ENCODE measurements at places on chromosomes 12 and 14.
A peak's percentile ranks its signal among the peaks of the same experiment; 100 is the strongest.

DNA sequence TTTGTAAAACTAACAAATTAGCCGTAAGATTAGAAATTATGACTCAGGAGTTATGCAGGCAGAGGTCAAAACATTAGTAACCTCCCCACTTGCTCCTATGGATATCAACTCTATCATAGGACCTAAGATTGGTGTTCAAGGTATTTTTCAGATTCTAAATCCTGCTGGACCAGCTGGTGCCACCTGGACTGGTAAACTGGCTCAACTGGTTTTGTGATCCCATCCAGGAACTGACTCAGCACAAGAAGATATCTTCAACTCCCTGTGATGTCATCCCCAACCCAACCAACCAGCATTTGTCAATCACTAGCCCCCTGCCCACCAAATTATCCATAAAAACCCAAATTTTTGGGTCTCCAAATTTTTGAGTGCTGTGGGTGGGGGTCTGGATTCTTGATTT lies 98.1 kb upstream of the OR4E1 start:
- no peak for DNase-seq

GRCh38 chr12:89183985-89184435 lies 168.3 kb downstream of the DUSP6 start:
- peak; percentile 72 for DNase-seq

DNA sequence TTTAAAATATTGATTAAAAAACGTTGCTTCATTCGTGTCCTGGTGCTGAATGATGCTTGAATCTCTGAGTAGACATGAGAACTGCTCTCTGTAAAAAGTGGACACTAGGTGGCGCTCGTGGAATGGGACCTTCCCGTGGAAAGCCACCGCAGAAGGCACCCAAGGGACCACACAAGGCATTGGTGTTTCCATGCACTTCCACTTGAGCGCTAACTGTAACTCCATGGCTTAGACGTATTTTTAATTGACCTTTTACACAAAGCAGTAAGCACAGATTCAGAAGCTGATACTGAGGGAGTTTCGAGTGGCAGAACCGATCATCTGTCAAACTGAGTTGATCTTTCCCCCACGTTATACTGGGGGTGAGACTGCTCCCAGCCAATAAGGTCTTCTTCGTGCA lies 135.3 kb downstream of the PRKCH start:
- peak; percentile 73 for DNase-seq

GRCh38 chr14:31137214-31137889 lies 70.2 kb downstream of the HECTD1 start:
- DNase-seq, result no peak

DNA sequence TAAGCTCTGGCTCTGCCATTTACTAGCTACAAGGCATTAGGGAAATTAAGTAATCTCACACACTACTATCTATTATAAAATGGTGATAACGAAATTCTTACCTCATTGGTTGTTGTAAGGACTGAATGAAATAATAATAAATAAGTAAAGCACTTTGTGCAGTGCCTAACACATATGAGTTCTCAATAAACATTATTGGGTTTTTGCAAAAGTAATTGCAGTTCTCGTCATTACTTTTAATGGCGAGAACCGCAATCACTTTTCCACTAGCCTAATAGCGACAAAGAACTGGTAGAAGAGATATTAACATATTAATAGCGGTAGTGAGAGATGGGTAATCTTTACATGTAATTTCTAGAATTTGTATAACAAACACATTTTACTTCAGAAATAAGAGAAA lies 9.2 kb downstream of the KRT77 start:
- no peak for DNase-seq

DNA sequence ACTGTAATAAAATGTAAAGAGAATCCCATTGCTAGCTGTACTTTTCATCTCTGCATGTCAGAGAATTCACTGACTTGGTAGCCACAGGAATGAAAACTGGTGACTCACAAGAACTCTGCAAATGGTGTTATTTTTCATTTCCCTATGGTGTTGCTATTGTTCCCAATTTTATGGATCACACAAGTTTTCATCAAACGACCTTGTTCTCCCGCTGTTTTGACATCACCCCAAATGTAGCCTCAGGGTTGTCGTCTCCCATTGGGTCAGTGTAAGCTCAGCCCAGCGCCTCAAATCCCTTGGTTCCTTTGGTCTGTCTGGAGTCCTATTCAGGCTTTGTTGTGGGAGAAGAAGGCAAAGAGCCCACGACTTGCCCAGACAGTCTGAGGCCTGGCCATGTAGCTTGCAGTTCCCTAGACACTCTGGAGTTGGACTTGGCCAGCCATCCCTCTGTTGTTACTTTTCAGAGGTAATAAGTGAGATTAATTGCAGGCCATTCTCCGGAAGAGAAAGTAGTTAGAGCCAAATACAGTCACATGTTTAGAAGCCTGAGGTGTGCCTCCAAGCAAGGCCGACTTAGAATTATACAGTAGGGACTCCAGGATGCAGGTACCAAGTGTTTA lies 159.2 kb downstream of the TGFB3 start:
- peak; percentile 85 for DNase-seq

DNA sequence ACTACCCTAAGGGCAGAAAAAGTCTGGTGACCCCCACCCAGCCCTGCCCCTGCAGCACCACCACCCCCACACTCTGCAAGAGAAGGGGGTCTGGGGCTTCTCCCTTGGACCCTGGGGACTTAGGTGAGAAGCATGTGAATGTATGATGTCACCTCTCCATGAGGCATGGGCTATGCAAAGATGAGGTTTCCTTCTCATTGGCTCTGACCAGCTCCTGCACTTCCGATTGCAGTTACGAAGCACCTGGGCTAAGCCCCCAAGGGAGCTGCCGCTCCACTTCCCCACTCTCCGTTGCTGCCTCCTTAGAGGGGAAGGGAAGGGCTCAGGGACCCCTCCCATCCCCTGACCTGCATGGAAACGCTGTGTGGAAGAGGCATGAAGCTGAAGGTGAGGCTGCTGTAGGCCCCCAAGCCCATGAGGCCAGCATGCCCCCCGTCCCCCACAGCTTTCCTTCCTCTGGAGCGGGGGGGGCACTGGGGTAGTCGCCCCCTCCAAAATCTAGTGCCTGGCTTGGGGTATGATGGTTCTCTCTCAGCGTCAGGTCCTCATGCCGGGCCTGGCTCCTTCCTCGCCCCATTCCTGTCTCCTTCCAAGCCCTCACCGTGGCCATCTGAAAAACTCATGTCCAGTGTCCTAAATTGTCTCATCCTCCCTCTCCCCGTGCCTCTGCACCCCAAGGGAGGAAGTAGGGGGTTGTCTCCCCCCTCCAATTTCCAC lies 5.5 kb upstream of the DDX23 start:
- DNase-seq, result no peak

GRCh38 chr14:28142400-28143015 lies 624.1 kb upstream of the FOXG1 start:
- DNase-seq, result no peak

GRCh38 chr12:101948365-101948764 lies 71.0 kb downstream of the DRAM1 start:
- DNase-seq, result no peak
